ENCODE measurements at places on chromosomes 11 and 22.

DNA sequence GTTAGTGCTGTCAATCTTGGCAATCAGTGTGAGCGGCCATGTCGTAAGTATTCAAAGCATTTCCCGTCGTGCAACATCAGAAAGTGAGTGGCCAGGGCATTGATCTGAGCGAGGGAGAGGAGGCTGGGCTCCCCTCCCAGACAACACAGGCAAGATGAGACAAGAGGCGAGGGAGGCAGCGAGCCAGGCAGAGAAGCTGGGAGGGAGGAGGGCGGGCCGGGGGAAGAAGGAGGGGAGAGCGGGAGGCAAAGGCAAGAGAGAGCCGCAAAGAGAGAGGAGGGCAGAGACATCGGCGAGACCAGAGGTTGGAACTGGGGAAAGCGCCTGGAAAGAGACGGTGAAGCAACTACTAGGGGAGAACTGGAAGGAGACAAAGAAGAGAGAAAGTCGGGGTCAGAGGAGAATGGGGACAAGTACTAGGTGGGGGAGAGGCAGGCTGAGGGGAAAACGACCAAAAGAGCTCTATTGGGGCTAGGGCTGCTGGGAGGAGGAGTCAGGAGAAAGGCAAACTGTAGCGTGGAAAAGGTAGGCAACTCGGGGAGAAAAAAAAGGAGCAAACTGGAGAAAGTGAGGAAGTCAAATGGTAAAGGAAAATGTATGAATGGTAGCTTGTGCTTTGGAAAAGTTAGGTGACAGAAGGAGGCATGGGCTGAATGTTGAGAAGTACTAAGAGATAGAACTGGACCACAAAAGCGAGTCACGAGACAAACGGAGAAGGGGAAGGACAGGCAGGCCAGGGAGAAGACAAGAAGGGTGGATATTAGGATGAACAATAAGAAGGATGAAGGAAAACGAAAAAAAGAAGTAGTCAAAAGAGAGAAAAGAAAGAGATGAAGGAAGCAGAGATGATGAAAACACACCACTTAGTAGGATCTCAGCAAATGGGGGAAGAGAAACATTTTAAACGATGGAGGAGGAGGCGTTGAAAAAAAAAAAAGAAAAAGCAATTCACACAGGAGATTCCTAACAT lies 130.5 kb upstream of the C11orf58 start:
- no peak for DNase-seq

- DNase-seq: no peak
These were observed 67.5 kb upstream of the CCDC179 start for GRCh38 chr11:22927793-22928192.

GRCh38 chr22:44782363-44782963 lies 30.1 kb downstream of the ARHGAP8 start:
- DNase-seq: no peak

- DNase-seq: no peak
These were observed 48.3 kb upstream of the BIRC3 start for GRCh38 chr11:102268985-102269470.

- no peak for DNase-seq
These were observed 98.6 kb upstream of the BLID start for GRCh38 chr11:122214567-122214966.
